Urothelium cell line (cell line): ENCODE measurements at places on chromosomes 4 and X.
A peak's percentile ranks its signal among the peaks of the same experiment; 100 is the strongest.

GRCh38 chr4:78671903-78672815, 104.0 kb upstream of the BMP2K start:
- no peak for DNase-seq

GRCh38 chr4:23361453-23361852, 528.4 kb downstream of the PPARGC1A start:
- DNase-seq, result no peak

DNA sequence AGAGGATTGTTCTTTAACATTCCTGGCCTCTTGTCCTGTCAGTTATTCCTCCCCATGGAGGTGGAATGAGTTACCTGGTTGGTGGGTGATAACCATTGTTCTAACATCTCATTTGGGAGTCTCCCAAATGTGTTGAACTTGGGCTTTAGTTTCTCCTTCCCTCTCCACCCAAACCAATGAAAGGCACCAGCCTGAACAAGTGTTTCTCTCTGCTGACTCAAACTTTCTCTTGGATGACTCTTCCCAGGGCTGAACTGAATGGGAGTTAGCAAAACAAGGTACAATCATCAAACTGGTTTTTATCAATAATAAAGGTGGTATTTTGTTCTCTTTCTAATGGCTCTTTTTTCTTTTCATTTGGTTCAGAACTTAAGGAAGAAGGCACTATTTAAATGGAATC, 2.7 kb downstream of the DYNLT3 start:
- DNase-seq, result no peak

GRCh38 chr4:9758641-9759317, 22.7 kb upstream of the DRD5 start:
- DNase-seq, result no peak

- DNase-seq, result peak; percentile 39
Measured at GRCh38 chr4:83599183-83599582, 63.3 kb downstream of the GPAT3 start.

- no peak for DNase-seq
Measured at GRCh38 chrX:16205840-16206239, 38.6 kb downstream of the MAGEB17 start.

- peak; percentile 14 for DNase-seq
Measured at GRCh38 chr4:99856166-99856565, 38.1 kb downstream of the LAMTOR3 start.

- DNase-seq, result peak; percentile 2
Measured at GRCh38 chr4:130395871-130396270, 1299.9 kb downstream of the C4orf33 start.

DNA sequence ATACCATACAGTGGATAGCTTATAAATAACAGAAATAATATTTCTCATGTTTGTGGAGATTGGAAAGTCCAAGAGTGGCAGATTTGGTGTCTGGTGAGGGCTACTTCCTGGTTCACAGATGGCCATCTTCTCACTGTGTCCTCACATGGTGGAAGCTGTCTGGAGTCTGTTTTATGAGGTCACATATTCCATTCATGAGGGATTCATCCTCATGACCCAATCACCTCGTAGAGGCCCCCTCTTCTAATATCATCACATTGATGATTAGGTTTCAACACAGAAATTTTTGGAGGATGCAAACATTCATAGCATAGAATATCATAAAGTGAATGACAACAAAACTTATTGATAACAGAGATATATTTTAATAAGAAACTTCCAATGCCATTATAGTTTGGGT, 568.0 kb downstream of the STIM2 start:
- DNase-seq, result no peak

- no peak for DNase-seq
Measured at GRCh38 chr4:114187592-114187991, 208.1 kb upstream of the ARSJ start.

GRCh38 chr4:125266901-125267604, 47.7 kb upstream of the FAT4 start:
- no peak for DNase-seq

DNA sequence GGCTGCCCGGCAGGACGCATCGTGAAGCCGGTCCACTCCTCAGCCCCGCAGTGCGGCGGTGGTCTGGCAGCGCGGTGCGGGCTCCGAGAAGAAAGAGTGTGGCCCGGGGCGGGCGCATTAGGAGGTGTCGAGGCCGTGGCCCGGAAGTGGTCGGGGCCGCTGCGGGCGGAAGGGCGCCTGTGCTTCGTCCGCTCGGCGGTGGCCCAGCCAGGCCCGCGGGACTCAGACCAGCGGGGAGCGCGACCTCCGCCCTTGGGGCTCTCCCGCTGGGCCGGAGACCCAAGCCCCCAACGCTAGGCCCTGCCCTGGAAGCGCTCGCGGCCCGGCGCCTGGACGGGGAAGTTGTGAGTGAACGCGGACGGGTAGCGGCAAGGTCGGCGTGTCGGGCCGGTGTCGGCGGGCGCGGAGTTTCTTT, 60.0 kb downstream of the HS3ST1 start:
- no peak for DNase-seq

GRCh38 chrX:68163441-68163840, 269.9 kb downstream of the OPHN1 start:
- no peak for DNase-seq

DNA sequence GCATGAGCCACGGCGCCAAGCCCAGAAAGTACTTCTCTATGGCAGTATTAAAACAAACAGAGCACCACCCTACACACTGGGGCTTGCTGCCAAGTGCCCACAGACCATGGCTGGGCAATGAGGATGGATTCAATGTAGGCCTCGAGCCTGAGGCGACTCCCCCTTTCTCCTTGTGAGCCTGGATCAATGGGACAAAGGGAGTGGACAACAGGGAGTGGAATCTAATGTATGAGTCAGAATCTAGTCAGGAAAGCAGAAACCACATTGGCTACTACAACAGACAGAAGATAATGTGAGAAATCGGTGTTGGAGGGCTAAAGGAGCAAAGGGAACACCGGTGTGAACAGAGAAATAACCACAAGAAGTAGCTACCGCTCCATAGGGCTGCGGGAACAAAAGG, 37.7 kb upstream of the OCIAD2 start:
- DNase-seq, result peak; percentile 80

- no peak for DNase-seq
Measured at GRCh38 chr4:73481358-73481757, at the start of gene AFM. Gene AFM, plus strand, starts transcription at chr4:73481745. Its CDS starts 31 bp downstream, at chr4:73481776.

DNA sequence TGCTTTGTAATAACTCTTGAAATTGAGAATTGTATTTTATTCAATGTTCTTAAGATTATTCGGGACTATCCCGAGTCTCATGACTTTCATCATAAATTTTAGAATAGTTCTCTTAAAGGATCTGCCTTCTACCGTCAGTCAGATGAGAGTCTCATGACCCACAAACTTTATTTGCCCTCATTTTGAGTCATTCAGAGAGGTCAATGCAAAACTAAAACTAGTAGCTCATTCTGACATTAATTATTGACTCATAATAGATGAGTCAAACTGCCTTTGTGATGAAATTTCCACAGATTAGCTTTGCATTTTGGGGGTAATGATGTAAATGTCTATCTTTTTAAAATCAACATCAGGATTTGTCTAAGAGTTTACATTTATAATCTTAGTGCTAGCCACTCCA, 1527.3 kb downstream of the TECRL start:
- DNase-seq, result no peak

GRCh38 chr4:139933104-139933503, 220.9 kb downstream of the MAML3 start:
- no peak for DNase-seq

DNA sequence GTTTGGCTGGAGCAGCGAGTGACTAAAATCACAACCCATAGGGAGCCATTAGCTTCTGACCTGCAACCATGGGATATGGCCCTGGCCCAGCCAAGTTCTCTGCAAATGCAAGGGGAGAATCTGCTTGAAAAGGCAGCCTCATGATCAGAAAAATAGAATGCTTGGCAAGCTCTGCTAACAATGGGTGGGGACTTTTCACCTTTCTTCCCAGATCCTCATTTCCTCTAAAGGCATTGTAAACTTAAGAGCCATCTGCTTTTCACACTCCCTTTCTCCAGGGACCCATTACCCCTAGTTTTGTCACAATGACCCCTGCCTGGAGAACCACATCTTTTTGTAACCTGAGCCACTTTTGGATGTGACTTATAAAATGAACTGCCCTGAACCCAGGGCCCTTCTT, 104.3 kb downstream of the PARM1 start:
- no peak for DNase-seq

DNA sequence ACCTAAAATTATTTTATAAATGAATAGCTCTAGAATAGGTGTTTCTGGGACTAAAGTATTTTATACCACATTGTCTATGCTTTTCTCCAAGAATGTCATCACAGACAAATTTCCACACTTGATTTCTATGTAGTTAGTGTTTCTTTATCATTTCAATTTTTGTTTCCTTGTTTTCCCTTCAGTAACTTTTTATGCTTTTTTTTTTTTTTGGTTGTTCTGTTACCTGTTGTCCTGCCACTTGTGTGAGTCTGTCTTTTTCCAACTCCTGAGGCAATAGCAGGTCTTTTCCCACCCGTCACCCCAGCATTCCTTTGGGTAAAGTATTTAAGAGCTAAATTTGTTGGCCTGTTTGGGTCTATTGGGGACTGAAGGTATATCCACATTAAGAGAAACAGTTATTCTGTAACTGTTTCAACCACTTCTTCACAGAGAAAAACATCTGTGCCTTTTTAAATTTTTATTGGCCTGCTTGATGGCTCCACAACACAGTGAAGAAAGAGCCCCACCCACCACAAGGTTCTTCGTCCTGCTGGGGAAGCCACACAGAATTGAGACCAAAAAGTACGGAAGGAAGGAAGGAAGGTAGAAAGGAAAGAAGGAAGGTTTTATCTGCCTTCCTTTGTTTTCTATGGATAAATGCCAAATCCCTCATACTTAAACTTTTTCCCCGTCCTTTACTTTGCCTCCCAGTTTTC, 17.7 kb upstream of the GPC3 start:
- DNase-seq, result no peak

GRCh38 chr4:73690051-73690738, 50.2 kb upstream of the CXCL8 start:
- no peak for DNase-seq

DNA sequence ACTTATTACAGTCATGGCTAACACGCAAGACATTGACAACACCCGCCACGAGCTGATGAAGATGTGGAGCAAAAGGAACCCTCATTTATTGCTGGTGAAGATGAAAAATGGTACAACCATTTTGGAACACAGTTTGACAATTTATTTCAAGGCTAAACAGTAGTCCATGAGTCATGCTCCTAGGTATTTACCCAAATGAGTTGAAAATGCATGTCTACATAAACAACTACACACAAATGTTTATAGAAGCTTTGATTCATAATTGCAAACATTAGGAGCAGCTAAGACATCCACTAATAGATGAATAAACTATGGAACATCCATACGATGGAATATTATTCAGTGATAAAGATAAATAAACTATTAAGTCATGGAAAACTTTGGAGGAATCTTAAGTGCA, 580.1 kb downstream of the RAPGEF2 start:
- DNase-seq, result no peak

DNA sequence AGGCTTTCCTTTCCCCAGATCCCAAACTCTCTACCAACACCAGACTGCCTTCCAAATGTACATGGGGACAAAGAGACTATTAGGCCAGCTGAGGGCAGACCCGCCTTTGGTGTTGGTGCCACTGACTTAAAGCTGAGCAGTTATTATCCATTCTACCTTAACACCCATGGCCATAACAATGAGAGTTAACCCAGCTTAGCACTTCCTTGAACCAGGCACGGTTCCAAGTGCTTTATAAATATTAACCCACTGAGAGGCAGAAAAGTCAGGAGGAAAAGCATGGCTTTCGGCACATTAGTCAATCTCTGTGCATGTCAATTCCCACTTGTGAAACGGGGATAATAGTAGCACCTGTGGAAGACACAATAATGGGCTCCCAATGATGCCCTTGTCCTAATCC, 243.1 kb upstream of the ANXA3 start:
- DNase-seq, result no peak

- no peak for DNase-seq
Measured at GRCh38 chr4:98822144-98822543, 106.8 kb downstream of the EIF4E start.

DNA sequence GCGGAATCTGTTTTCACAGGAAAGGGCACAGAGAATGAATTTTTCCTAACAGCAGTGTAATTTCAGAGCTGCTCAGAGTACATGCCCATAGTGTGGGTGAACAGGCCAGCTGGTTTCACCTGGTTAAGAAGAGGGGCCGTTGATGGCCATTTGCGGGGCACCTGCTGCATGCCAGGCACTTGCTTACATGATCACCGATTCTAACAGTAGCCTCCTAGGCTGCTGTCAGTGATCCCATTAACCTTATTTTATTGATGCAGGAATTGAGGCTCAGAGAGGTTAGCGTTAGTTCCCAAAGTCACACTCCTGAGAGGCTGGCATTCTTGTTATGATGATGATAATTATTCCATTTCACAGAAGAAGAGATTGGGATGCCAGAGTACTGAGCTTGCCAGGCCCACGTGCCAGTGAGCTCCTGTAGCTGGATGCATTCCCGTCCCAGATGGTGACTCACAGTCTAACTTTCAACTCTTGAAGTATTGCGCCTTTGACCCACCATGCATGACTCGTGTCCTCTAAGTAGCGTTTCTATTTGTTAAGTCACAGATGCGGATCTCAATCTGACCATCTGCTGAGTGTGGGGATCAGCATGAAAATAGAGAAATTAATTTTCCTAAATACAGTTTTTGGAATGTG, 76.5 kb downstream of the PSAPL1 start:
- DNase-seq, result peak; percentile 74

- DNase-seq, result no peak
Measured at GRCh38 chr4:17757621-17758020, 23.8 kb downstream of the FAM184B start.

DNA sequence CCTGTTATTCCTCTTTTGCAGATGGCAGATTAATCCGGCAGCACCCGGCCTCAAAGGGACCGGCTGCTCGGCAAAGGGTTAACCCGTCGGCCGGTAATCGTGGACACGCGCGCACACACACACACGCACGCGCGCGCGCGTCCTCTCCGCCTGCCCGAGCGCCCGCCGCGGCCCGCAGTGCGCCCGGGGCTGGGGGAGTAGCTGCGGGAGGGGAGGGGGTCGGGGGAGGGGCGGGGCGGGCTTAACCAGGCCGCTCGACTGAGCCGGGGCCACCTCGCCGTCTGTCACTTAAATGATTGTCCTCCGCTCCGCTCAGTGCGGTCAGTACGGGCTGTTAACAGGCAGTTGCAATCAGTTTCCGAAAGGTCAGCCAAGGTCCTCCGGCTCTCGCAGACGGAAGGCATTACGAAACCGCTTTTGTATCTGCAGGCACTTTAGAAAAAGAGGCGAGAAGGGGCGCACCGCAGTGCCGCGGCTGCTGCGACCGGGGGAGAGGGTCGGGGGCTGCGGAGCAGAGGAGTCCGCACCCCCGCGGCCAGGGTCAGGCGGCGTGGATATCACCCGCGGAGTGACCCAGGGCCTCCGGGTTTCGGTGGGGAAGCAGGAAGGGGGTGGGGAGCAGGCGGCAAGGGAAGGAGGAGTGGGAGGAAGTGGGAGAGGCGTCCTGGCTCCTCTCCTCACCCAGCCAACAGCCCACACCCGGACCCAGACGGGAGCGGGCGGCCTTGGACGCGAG, 57.3 kb upstream of the BCOR start:
- no peak for DNase-seq

- DNase-seq, result no peak
Measured at GRCh38 chr4:92952897-92953296, 649.1 kb downstream of the GRID2 start.

GRCh38 chrX:1222531-1223241, 10.2 kb upstream of the CRLF2 start:
- DNase-seq, result peak; percentile 14
